ENCODE measurements at places on chromosomes 11 and 22.

- DNase-seq, result no peak
Measured at GRCh38 chr11:98277251-98277912, 743.4 kb upstream of the CNTN5 start.

GRCh38 chr11:2668876-2669275, 30.9 kb downstream of the KCNQ1OT1 start:
- no peak for DNase-seq

GRCh38 chr22:45787759-45788158, 116.1 kb downstream of the ATXN10 start:
- no peak for DNase-seq

DNA sequence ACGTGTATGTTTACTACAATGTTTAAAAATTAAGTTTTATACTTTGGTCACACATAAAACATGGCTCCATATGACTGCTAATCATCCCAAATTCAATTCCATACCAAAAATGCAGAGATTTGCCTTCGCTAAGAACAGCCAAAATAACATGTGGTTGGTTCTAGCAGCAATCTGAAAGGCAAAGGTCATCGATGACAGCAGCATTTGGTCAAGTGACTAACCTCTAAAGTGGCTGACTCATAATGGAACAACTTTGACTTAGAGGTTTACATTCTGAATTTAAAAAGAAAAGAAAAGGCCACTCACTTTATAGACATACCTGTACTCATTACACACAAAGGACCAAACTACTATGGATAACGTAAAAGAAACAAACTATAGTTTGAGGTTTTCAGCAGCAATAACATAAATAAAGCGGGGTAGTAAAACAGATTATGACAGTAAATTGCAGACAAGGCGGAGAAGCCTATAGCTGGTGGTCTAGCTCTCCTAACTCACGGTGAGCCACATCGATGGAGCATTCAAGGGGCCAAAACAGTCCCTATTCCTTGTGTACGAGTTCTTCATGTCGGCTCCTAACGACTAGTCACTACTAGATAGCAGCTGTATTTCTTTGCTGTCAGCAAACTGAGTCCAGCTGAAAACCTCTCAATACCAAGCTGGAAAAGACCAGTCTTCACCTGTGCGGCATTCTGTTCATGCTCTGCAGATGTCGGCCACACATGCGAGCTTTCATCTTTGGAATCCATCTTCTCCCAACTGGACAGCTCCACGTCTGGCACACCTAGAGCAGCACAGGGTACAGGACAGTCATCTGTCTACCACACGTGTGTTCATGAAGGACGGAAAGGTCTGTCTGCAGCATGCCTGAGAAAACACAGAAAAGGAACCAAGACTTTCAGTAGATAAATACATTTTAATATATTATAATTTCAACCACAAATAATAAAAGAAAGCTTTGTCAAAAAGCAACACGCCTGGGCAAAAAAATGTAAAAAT, 42.1 kb downstream of the PRDM10 start:
- DNase-seq, result peak; percentile 79

GRCh38 chr11:117070016-117070415, 28.2 kb downstream of the SIK3 start:
- DNase-seq, result no peak

DNA sequence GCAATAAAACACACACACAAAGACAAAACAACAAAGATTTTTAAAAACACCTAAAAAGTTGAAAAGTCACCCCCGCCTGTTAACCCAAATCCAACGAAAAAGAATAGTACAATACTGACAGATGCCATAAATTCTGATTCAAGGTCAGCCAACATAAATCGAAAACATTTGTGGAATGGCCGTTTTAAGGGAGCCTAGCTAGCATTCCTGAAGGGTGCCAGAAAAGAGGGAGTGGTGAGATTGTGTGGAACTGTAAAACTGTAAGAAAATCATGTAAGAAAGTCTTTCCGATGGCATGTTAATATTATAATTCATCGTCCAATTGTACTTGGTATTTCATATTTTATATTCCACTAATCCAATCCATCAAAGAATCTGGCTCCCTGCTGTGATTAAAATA, 75.1 kb downstream of the RAB38 start:
- DNase-seq, result no peak

DNA sequence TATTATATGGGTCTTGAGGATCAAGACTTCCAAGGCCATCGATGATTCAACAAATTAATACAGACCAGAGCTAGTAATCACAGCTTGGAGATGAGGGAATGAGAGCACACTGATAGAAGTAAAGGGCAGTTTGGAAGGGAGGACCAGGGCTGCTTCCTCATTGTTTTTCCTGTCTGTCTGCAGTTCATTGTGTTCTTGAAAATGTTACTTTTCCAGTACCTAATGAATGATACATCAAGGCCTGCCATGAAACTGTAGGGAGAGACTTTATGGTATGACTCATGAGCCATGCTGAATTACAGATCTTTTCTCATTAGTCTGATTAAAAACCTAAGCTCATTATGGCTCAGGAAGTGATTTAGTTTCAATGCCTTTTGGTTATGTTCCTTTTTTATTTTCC, 855.6 kb downstream of the KCNA4 start:
- peak; percentile 42 for DNase-seq

GRCh38 chr22:23698673-23699235, 7.9 kb downstream of the RGL4 start:
- no peak for DNase-seq

GRCh38 chr11:108111126-108111525, 10.2 kb upstream of the ACAT1 start:
- DNase-seq, result no peak

- peak; percentile 57 for DNase-seq
Measured at GRCh38 chr11:119515771-119516400, 92.9 kb upstream of the THY1 start.

DNA sequence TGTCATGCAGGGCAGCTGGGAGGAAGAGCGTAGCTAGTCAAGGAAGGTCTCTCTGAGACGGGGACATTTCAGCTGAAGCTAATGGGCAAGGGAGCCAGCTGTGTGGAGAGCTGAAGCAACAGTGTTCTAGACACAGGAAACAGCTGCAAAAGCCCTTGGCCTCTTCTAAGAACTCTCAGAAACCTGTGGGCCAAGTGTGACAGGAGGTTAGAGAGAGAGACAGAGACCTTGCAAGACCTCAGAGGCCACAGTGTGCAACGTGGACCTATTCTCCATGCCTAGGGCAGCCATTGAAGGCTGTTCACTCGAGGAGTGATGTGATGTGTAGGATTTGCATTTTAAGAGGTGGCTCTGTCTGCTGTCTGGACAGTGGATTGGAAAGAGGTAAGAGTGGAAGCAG, 48.7 kb upstream of the TNRC6B start:
- DNase-seq, result no peak

DNA sequence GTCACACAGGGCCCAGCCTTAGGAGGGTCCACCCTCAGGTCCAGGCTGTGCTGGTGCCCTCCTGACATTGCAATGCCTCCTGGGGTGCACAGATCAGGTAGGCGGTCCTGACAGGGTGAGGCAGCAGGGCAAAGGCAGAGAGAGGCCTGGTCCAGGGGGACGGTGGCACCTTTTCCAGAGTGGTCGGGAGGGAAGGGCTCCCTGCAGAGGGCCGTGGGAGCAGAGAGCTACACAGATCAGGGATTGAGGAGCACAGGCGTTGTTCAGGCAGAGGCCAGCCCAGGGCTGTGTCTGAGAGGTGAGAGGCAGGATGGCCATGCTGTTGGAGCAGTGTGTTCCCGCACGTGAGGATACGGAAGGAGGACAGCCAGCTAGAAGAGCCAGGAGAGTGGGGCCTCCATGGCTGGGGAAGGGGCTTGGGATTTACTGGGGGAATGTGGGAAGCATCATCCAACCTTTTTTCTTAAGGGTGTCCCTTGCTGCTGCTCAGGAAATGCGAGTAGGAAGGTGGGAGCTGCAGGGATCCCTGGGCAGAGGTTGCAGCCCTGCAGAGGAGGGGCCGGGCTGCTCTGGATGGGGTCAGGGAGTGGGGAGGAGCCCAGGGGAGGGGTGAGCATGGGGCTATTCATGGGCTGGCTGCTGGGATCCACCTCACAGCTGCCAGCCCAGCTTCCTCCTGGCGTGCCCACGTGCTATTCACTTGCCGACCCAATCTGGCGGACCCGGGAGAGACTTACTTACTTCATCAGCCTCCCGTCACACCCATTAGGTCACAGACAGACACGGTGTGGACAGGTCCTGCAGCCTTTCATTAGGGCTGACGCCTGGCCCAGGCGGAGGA, 1516.4 kb downstream of the TBC1D22A start:
- DNase-seq, result no peak

DNA sequence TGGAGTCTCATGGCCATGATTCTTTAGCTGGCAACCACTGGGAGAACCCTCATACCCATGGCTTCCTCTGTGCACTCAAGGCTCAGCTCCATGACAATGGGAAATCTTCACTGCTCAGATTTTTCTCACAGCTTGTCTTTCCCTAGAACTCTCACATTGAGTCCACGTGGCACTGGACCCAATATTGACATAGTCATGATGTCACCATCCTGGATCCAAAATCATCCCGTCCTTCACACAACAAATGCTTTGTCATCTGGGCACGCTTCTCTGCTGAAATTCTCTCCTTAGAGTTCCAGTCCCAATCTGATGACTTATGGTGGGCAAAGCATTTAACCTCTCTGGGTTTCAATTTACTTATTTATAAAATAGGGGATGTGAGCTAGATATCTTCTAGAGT, 37.7 kb upstream of the CD44 start:
- DNase-seq, result no peak

- DNase-seq, result peak; percentile 89
Measured at GRCh38 chr22:45009606-45010531, at the start of gene PHF21B. PHF21B (minus strand) TSS chr22:45010005; CDS start chr22:45009549, 456 bp downstream.

GRCh38 chr11:86670181-86670580, 2.2 kb downstream of the ME3 start:
- DNase-seq, result peak; percentile 29

DNA sequence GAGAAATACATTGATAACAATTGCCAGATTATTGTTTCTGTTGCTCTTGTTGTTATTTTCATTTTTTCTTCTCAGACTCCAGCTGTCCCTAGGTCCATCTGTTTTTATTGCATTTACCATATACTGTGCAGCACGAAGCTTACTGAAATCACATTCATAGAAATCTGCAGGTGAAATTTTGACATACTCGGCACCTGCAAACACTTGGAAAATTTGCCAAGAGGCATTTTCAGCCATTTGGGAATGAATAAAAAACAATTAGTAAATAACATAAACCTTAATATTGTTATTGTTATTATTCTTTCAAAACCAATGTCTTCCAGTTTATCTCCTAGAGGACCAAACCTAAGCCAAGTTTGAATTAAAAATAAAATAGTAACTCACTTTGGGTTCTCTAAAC, 2357.2 kb downstream of the LRRC4C start:
- no peak for DNase-seq

DNA sequence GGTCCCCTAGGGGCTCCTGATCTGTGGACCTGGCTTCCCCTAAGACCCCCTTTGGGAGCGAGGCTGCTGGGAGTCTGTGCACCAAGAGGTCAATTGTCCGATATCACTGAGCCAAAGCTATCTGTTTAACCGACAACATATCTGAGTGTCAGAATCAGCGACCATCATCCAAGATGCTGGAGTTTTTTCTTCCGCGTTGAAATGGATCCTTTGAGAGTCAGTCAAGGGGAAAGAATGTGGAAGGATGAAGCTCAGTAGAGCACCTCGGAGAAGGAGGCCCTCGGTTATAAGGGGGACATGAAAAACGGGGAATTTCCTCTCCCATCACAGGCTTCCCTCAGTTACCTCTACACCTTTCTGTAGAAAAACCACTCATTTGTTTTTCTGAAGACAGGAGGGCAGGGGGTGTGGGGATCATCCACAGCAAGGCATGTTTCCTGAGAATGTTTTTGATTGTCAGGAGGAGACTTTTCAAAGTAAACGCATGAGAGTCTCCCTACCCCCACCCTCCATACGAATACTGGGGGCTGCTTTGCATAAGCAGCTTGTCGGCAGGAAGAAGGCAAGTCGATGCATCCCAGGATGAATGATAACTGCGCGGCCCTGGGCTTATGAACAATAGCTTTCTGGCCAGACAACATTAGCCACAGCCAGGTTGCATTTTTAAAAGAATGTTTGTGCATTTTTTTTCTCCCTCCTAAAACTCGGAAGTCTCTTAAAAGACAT, 37.7 kb upstream of the CCND1 start:
- DNase-seq, result peak; percentile 10

GRCh38 chr11:111463276-111463675, 48.9 kb downstream of the BTG4 start:
- DNase-seq, result no peak

GRCh38 chr11:37474889-37475288, 876.9 kb upstream of the RAG2 start:
- no peak for DNase-seq

DNA sequence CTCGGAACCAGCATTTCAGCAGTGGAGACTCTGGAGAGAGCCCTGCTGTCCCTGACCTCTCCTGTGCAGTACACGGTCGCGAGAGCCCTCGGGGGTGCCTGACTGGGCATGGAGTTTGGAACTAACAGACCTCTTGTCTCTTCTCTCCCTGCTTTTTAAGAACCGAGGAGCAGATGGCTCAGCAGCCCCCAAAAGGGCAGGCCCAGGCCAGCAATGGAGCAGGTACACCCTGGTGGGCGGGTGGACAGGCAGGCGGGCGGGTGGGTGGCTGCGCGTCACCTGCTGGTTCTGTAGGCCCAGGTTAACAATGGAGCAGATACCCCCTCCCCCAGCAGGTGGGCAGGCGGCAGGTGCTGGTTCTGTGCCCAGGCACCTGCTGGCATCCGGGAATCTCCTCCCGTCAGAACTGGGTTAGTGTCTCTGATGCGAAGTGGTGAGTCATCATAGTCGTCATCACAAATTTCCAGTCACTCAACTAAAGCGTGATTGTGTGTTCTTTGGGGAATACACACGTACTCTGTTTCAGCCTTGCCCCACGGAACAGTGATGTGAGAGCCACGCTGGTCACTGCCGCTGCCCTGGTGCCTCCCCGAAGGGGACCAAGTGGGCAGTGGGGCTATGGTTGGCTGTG, 41.1 kb downstream of the GRAMD4 start:
- peak; percentile 57 for DNase-seq

DNA sequence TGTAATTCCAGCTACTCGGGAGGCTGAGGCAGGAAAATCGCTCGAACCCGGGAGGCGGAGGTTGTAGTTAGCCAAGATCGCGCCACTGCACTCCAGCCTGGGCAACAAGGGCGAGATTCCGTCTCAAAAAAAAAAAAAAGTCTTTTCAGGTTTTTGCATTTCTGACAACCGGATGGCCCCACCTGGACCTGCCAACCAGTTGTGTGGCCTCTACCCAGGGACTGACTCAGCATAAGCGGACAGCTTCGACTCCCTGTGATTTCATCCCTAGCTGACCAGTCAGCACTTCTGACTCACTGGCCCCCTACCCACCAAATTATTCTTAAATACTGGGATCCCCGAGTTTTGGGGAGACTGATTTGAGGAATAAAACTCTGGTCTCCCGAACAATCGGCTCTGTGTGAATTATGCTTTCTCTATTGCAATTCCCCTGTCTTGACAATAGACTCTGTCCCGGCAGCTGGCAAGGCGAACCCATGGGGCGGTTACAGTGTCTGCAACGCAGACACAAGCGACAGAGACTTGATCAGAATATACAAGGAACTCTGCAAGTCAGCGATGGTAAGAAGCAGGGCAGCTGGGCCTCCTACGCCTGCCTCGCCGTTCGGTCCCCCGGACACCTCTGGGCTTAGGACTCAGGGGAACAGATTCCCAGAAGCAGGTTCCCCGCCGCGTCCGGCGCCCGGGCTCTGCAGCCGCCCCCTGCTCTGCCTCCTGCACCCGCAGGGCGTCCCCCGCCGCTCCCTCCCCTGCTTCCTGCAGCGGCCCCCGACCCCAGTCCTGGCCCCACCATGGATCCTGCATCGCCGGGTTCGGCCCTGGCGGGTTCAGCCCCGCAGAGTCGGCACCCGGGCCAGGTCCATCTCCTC, 741 bp upstream of the TALDO1 start:
- peak; percentile 47 for DNase-seq
